Activated CD4-positive, alpha-beta T cell treated with anti-CD3 and anti-CD28 coated beads, Interleukin-2, amount 50 U/mL, for 16 hours (primary cell): ENCODE measurements at places on chromosomes 5 and 9.
A peak's percentile ranks its signal among the peaks of the same experiment; 100 is the strongest.

GRCh38 chr9:116901260-116901659, 214.2 kb downstream of the TRIM32 start:
- no peak for DNase-seq

GRCh38 chr9:121455527-121456239, 44.0 kb downstream of the GGTA1 start:
- DNase-seq: peak; percentile 46

- no peak for DNase-seq
Observed at GRCh38 chr5:73766902-73767301, 140.9 kb downstream of the ARHGEF28 start.

GRCh38 chr5:67506241-67506640, 309.6 kb upstream of the CD180 start:
- DNase-seq: no peak

- no peak for DNase-seq
Observed at GRCh38 chr5:171578049-171578828, 158.8 kb downstream of the FGF18 start.

GRCh38 chr5:62960781-62961180, 382.2 kb downstream of the LRRC70 start:
- no peak for DNase-seq

- no peak for DNase-seq
Observed at GRCh38 chr5:76820526-76820890, 1.7 kb downstream of the F2RL1 start.

GRCh38 chr9:2755285-2755684, 38.0 kb downstream of the KCNV2 start:
- no peak for DNase-seq

GRCh38 chr5:145697251-145697990, 137.7 kb downstream of the PRELID2 start:
- DNase-seq: peak; percentile 34

GRCh38 chr9:85617141-85617670, 124.5 kb downstream of the AGTPBP1 start:
- no peak for DNase-seq

DNA sequence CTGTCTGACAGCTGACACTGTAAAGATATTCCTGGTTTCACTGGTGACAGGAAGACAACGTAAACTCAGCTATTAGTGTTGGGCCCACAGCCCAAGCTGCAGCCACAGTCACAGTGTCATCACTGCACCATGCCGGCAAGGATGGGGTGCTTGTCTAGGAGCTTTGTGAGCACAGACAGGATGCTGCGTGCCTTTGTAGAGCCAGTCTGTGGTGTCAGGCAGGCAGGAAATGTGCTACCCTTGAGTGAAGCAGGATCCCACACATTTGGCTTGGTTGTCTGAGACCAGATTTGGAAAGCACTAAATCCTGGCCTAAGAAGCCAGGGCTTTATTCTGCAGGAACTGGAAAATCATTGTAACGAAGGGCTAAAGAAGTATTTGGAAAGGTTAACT, 121.6 kb upstream of the ADAMTS16 start:
- no peak for DNase-seq

DNA sequence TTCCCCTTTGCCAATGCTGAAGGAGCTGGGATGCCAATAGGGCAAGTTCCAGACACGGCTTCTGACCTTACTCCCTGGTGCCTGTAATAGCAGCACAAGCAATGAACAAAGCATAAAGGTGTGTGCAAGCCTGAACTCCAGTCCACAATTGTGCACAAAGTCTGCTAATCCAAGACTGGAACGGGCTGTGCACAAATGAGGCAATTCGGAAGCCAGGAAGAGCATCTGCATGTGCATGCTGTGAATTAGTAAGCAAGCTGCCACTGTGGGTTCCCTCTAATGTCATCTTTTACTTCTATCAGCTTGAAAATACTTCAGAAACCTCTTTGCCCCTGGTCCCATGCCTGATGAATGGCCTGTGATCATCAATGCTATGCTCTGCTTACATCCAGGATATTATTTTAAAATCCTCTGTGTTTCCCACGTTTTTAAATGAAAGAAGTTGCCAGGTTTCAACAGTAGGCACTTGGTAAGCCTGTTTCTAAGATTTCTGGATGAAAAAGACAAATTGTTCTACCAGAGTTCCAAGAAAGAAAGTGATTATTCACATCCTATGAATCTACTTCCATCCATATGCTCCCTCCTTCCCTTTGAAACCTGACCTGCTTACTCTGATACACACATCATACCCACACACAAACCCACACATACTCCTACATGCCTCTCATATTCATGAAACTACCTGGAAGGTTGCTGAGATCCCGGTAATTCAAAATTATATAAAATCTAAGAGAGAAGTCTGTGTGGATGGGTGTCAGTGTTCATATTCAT, 165.7 kb downstream of the KCTD16 start:
- DNase-seq: no peak

DNA sequence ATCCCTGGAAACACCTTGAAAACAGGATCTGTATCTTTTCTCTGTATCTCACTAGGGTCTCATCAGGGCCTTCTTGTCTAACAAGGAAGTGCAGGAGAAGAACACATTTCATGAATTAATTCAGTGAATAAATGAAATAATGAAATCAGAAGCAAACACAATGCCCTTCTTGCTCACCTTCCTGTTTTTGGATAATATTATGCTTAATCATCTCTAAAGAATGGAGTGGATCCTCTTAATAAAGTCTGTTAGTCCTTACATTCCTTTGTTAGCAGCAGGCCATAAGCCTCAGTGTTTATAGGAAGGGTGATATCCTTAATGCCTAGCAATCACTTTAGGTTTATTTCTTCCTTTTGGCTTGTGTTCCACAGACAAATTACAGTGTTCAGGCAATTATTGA, 837.1 kb upstream of the SEMA6A start:
- DNase-seq: no peak

DNA sequence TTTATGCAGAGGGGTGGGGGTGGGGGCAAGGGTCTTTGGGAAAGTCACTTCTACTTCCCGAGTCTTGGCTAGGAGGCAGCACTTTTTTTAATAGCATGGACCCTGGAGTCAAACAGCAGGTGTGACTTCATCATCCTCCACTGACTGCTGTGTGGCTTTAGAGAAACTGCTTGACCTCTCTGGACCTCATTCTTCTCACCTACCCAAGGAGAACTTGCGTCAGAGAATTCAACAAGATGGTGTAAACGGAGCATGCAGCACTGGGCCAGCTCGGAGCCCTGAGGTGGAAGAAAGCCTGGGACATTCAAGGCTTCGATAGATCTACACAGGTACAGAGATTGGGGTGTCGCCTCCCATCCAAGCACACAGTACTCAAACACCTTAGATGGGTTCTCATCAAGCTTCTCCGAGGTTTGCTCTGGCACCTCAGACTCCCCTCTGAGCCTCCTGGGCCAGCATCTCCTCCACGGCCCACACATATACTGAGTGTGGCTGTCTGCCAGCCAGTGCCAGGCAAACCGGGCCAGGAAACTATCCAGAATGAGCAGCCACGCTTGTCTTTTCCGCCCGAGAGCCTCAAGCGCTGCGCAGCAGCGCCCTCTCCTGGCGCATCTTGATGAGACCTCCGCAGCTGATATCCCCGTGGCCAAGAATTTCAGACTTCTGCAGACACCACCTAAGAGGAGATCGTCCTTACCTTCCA, 4.6 kb upstream of the SLC25A48 start:
- peak; percentile 59 for DNase-seq

DNA sequence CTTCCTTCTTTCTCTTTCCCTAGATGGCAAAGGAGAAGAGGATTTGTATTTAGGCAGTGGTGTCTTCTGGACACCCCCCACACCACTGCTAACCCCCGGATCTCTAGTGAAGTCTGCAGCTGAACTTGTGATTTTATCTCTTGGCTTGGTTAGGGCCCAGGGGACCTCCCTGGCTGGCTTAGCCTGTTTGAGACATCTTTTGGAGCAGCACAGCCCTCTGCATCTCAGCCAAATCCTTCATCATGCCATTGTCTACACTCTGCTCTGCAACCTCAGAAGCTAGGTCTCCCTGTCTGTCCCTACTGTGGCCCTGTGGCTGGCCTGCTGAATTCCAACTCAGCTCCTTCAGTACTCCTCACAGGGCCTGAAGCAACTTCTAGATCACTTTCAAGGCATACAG, 81.7 kb downstream of the MUSK start:
- DNase-seq: no peak

- peak; percentile 31 for DNase-seq
Observed at GRCh38 chr9:7980691-7981289, 181.2 kb upstream of the DMAC1 start.

DNA sequence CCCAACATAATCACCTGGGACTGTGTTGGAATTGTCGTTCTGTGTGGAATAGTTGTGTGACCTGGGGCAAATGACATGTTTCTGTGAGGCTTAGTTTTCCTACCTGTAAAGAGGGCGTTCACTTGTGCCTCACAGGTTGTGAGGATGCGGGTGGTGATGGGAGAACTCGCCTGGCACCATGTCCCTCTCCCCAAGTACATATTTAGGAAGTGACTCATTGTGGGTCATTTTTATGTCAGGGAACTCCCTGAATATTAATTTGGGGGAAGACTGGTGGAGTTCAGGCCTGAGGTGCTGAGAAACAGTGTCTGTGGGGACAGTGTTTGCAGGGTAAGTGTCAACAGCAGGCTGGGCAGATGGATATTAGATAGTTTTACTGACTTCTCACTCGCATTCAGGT, 144.7 kb downstream of the KDM4C start:
- no peak for DNase-seq

- no peak for DNase-seq
Observed at GRCh38 chr9:124343533-124344290, 71.5 kb downstream of the PSMB7 start.

- no peak for DNase-seq
Observed at GRCh38 chr5:176574297-176574591, 25.1 kb downstream of the CDHR2 start.

- no peak for DNase-seq
Observed at GRCh38 chr9:135976531-135976930, 15.4 kb upstream of the UBAC1 start.

GRCh38 chr5:139745132-139745799, 50.3 kb upstream of the PSD2 start:
- DNase-seq: peak; percentile 6

DNA sequence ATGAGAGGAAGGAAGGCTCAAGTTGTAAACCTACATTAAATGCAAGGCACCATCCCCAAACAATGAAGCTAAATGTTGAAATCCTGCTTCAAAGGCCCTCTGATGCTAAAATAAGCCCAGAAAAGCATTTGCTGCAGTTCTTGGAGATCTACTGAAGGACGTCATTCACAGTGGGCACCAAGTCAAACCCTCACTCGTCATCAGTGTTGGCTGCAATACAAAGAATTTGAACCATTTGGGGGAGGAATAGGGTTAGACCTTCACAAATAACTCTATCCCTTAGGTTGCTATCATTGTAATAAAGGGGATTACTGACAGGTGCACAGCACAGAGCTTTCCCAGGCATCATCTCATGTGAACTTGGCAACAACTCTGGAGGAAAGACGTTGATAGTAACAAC, 9.3 kb upstream of the MEGF9 start:
- DNase-seq: no peak

DNA sequence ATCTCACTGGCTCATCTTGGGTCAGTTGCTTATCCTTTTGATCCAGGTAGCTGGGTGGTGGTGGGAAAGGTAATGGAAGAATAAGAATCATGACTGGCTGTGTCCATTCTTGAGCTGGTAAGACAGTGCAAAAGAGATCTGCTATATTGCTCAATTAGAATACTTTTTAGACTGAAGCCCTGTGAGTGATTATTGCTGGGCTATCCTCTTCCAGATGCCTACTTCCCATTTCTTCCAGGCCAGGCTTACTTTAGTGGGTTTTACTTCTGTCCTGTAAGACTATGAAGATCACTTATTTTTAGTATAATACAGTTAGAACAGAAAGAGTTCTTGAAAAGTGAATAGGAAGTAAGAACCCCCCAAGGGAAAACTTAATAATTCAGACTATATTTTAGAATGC, 7.2 kb downstream of the MARCHF6 start:
- DNase-seq: no peak

DNA sequence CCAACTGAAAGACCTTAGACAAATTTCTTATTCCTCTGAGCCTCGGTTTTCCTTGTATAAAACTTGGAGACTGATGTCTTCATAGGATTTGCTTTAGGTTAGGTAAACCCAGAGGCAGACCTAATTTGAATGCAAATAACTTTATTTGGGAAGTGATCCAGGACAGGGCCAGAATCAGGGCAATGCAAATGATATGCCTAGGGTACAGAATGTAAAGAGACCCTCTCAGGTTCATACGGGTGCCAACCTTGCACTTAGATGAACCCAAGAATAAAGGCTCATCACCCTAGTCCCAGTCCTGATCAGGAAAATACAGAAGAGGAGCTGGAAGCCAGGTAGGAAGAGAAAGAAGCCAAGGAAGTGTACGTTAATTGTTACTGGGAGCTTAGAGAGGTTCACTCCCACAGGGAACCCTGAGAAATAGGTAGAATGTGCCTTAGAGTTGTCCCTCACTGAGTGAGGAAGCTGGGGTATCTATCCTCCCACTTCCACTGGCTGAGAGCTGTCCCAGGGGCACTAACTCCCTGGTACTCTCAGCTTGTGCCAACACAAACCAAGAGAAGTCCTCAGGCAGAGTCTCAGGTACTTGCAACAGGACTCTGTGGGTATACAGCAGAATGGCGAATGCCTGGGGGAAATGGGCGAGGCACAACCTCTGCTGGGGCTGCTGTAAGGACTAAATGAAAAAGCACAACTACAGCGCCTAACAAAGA, 3.1 kb upstream of the HK3 start:
- no peak for DNase-seq

- DNase-seq: no peak
Observed at GRCh38 chr9:133759946-133760345, 21.8 kb upstream of the SARDH start.

GRCh38 chr5:40514976-40515375, 164.7 kb upstream of the PTGER4 start:
- no peak for DNase-seq

DNA sequence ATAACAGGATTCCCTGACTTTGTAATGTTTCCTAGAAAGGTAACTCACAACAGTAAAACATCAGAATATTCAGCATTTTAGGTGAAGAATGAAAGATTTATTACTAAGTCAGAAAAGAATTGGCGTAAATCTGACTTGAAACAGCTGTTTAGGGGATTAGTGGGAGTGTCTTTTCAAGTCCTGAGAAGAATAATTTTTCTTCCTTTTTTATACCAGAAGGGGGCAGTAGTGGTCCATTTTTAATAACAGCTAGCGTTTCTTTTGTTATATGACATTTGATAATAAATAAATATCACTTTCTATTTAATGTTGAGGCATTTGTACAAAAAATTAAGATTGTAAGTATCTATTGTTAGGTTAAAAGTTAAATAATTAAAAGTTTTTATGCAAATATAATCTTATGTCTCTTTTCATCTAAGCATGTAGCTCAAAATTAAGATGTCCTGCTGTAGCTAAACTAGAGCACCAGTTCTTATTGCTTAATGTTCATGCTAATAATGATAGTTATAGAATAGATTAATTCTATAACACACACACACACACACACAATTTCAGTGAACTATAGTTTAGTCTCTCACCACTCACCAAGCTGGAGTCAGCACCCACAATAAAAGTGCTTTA, 258.7 kb upstream of the ARRDC3 start:
- DNase-seq: peak; percentile 43

- no peak for DNase-seq
Observed at GRCh38 chr9:118570066-118570465, 799.2 kb downstream of the BRINP1 start.
